ENCODE measurements at places on chromosomes 12 and 14.

- peak; percentile 96 for DNase-seq
These were observed at the start of gene SLC8B1 for GRCh38 chr12:113334786-113335539. TSS of gene SLC8B1 (minus strand) at chr12:113335109. CDS start at chr12:113332878, 2,231 bp downstream.

- no peak for DNase-seq
These were observed 149.0 kb downstream of the AKAP6 start for GRCh38 chr14:32478050-32478449.

DNA sequence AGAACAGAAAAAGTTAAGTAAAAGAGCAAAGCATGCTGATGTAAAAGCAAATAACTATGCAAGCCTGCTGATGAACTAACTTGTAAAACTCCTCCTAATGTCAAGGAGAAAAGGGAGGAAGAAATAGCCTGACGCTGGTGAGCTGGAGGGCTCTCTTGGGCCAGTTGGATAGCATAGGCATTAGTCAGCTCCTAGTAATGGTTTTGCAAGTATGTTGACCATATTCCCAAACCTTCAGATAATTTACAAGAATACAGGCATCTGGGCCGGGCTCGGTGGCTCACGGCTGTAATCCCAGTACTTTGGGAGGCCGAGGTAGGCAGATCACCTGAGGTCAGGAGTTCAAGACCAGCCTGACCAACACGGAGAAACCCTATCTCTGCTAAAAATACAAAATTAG lies 871.4 kb downstream of the C12orf50 start:
- no peak for DNase-seq

GRCh38 chr12:18905134-18905533 lies 167.2 kb downstream of the CAPZA3 start:
- no peak for DNase-seq

GRCh38 chr12:92464911-92465310 lies 237.9 kb upstream of the PLEKHG7 start:
- no peak for DNase-seq

GRCh38 chr12:2358986-2359658 lies 306.3 kb downstream of the CACNA1C start:
- no peak for DNase-seq

DNA sequence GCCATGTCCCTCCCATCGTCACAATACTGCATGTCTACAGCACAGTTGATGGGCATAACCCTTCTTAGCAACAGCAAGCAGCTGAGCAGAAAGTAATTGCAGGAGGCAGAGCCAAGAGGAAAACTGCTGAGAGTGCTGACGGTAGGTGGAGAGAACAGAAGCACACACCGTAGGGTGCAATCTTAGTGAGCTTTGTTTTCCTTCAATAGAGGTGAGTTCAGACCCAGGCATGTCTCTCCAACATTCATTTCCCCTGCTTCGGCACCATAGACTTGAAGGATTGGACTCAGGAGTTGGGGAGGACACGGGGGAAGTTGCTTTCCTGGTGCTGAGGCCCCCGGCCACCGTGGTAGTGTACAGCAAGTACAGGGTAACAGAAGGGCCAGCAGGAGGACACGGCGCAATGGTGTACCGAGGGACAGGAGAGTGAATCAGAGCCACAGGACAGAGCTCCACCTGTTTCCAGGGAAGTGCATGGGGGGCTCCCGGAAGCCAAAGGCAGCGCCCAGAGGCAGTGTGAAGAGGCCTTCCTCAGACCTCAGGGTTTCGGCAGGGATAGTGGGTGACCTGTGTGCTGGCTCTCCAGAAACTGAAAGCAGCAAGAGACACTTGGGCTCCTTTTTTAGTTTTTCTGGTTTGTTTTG lies 36.3 kb upstream of the SINHCAF start:
- no peak for DNase-seq

- no peak for DNase-seq
These were observed 328.8 kb downstream of the ADGRD1 start for GRCh38 chr12:131282292-131283080.

DNA sequence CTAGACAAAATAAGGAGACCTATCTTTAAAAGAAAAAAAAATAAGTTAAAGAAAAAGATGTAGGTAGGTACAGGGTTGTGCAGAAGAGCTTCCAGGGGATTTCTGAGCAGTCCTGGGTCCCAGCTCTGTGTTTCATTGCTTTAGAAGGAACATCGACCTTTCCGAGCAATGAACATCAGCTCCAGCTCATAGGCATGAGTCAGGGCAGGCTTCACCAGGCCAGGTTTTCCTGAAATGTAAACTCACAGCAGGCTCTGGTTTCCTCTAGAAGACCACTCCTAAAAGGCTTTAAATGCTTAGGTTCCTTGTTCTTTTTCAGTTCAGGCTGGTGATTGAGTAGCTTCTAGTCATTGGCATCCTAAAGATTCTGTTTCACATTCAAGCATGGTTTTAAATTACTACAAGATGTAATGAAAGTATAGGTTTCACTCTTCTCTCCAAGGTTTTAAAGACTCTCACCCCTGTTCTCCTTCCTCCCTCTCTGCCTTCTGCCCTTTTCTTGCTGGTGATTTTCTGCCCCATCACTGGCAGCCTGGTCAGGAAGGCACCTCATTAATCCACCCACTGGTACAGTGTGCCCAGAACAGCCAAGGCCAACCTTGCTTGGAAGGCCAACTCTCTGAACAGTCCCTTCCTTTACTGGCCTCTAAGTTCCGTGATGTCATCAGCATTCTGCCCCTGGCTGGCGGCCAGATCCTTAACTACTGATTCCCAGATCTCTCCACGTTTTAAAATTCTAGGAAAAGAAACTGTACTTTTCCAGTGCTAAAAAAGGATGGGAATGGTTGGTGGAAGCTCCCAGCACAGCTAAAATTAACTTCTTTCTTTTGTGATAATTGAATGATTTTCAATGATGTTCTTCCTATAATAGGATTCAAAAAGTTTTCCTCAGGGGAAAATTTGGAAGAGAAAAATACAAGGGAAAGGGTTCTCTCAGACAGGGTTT lies 109.4 kb upstream of the HIF1A start:
- DNase-seq = no peak

DNA sequence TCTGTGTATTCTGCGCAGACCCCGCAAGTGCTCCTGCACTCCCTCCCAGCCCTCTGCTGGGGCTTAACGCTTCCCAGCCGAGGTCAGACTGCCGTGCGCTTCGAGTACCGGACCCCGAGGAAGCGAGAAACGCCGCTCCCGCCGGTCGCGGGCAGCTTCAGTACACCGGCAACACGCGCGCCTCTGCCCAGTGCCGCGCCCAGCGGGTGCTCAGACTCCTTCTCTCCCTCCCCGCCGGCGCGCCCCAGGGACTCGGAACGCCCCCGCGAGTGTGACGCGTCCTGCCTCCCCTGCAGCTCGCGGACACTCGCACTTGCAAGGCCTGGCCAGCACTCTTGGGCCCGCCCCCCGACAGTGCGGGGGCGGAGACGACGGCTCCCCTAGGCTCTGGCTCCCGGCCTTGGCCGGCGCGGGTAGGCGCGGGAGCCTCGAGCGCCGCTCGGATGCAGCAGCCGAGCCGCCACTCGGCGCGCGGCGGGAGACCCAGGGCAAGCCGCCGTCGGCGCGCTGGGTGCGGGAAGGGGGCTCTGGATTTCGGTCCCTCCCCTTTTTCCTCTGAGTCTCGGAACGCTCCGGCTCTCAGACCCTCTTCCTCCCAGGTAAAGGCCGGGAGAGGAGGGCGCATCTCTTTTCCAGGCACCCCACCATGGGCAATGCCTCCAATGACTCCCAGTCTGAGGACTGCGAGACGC lies at the start of gene PTGER2:
Gene PTGER2 (plus strand): TSS at position 410 of the 692 bp plus-strand sequence. CDS start 237 bp downstream, at position 647.
- peak; percentile 35 for DNase-seq

DNA sequence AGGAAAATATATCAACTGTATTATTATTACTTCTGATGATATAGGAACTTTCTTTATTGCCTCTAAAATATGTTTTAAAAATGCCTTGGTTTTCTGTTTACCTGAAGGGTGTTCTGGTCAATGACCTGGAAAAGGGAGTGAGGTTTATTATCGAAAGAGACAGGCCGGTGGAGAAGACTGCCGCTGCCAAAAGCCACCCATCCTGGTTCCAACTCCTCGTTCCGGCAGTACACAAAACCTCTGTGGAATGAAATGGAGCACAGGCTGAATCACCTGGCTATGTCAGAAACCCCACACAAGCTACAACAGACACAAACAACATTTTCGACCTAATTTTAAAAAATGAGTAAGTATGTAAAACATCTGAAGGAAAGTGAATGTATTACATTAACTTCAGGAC lies 73.6 kb downstream of the HECTD4 start:
- DNase-seq = no peak

DNA sequence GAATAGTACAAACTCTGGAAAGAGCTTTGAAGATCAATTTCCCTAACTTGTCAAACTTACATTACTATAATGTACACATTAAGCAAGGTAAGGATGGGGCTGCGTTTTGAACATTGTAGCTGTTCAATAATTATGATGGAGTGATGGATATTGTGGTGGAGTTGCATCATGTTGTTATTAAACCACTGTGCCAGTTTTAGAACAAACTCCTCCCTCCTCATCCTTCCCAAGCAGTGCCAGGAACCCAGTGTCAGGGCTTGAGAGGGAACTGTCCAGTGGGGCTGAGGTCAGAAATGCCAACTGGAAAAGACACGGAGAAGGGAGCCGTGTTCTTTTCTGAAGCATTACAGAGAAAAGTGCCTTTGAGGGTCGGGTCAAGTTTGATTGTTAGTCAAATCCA lies 31.9 kb upstream of the PAPOLA start:
- no peak for DNase-seq

- DNase-seq = no peak
These were observed 20.1 kb upstream of the CERS5 start for GRCh38 chr12:50187084-50187900.

DNA sequence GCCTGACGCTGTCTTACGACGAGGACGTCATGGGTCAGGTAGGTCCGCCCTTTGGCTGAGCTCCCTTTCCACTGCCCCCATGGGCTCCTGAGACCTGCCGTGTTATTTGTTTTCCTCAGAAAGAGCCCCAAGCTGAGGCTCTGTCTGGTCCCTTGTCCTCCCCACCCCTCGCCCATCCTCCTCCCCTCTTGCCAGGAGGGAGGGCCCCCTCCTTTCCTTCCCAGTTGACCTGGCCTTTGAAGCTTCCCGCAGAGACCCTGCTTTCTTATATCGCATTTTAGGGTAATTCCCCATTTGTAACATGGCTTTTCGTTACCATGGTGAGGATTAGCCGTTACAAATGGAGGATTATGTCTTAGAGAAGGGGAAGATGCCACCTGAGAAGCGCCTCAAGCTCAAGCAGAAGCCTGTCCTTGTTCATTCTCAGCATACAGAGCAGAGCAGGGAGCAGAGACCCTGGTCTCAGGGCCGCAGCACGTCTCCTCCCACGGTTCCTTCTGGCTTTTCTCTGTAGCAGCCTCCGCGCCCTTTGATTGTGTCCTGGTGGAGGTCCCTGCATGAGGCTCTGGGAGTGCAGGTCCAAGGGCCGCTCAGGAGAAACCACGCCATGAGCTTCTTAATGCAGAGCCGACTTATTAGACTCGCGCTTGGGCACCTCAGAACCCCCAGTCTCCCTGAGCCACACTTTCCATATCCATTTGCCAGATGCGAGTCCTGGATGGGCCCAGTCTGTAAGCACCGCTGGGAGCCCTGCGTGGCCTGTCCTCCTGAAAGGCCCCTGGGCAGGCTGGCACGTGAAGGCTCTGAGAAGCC lies 47.2 kb downstream of the UBE3B start:
- DNase-seq = no peak

GRCh38 chr12:28456934-28457710 lies 266.9 kb downstream of the CCDC91 start:
- DNase-seq = no peak

GRCh38 chr14:19911114-19911513 lies 9.3 kb upstream of the OR4K5 start:
- no peak for DNase-seq

- DNase-seq = no peak
These were observed 4.4 kb upstream of the SOCS2 start for GRCh38 chr12:93568091-93568490.

DNA sequence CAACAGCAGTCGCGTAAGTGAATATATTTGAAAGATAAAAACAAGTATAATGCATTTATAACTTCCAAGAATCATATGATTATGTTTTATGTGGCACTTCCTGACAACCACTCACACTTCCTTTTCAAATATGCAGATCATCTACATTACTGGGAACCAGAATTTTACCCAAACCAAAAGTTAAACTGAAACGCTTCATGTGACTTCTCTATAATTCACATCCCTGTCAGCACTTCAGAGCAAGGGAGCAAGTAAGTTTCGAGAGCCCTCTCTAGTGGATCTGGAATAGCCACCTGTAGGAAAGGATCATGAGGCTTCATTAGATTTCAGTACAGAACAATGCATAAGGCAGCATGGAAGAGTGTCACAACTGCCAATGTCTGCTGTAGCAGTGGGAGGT lies 13.7 kb upstream of the ALX1 start:
- DNase-seq = no peak

GRCh38 chr12:21942377-21942703 lies 1.1 kb upstream of the ABCC9 start:
- DNase-seq = no peak

- DNase-seq = no peak
These were observed 20.0 kb downstream of the BEST3 start for GRCh38 chr12:69679119-69679518.

DNA sequence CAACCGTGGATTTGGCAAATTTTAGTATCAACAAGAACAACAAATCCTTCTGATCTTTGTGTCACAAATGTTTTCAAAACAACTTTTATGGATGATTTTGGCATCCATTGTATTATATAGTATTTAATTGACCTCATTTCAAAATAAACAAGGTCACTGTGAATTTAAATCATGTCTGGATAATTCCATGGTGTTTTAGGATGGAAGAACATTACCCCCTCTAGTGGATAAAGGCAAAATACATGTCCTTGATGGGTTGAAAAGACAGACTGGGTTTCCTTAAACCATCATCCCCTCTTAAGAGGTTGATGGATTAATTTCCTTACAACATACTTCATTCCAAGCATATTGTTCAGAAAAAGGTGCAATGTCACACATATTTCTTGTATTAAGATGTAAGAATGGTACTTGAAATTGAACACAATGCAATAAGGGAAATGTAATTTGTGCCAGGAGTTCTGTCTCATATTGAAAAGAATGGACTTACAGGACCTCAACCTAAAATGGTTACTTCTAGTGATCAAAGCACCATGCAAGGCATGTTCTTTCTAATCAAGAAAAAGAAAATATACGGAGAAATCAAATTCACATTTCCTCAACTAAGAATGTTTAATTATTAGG lies 352.0 kb downstream of the BCAT1 start:
- no peak for DNase-seq

DNA sequence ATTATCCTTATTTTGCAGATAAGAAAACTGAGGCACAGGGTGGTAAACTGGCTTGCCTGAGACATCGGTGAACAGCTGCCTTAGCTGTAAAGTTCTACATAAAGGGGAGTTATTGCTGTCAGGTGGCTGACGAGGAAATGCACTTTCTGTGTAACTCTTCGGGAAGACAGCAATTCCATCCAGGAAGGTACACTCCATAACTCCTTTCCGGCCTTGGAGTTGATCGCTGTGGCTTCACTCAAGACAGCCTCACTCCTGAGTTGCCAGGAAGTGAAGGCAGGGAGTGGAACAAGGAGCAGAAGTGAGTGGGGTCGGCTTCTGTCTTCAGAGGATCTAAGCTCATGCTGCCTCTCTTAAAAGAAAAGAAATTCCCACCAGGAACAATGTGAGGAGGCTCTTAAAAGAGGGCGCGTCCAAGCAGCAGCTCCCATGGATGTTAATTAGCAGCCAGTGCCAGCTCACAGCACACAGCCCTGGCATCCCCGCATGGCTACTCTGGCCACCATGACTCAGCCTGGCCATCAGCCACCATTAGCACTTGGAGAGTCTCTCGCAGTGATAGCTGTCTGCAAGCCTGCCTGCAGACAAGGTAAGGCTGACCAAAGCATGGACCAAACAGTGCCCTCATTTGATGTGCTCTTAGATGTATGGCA lies 60.3 kb downstream of the NUAK1 start:
- no peak for DNase-seq

- DNase-seq = no peak
These were observed 4.6 kb downstream of the AP1G2 start for GRCh38 chr14:23562822-23563472.
